AG09319 (cell line): ENCODE measurements at places on chromosomes 13 and 19.

DNA sequence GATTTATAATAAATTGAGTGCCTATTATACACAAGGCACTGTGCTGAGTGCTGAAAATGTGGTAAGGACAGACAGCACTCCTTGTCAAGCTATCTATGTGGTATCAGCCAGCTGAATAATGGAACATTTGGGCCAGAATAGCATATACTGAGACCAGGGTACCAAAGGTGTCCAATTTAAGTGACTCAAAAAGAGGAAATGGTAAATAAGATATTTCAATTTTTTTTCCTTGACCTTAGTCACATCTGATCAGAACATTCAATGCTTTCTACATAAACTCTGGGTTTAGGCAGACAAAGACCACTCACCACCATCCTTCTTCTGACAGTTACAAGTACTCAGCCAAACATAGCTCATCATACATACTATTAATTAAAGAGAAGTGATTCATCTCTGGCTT, 43.2 kb downstream of the RCBTB2 start:
- no peak for DNase-seq

DNA sequence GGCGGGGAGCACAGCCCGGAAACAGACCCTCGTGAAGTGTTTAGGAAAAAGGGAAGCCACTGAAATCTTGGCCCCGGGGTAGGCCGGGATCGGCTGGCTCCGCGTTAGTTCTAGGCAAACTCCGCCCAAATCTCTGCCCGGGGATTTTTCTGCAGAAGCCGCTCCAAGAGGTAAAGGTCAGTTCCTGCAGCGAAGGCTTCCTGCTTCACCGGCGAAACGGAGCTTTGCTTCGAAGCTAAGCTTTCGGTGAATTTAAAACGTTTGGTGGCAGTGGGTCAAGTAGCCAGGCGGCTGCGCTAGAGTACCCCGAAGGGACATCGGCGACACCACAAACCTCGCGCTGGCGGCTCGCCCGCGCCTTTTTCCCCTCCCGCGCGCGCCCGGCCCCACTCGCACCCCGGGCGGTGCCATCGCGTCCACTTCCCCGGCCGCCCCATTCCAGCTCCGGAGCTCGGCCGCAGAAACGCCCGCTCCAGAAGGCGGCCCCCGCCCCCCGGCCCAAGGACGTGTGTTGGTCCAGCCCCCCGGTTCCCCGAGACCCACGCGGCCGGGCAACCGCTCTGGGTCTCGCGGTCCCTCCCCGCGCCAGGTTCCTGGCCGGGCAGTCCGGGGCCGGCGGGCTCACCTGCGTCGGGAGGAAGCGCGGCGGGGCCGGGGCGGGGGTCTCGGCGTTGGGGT, 441 bp downstream of the GJB2 start:
- no peak for DNase-seq

- DNase-seq: no peak
Measured at GRCh38 chr13:98912846-98913245, 65.0 kb downstream of the DOCK9 start.

- peak; percentile 38 for DNase-seq
Measured at GRCh38 chr19:23116802-23117571, at the start of gene ZNF730. TSS of gene ZNF730 (plus strand) at chr19:23117025. CDS start at chr19:23117174, 149 bp downstream.

DNA sequence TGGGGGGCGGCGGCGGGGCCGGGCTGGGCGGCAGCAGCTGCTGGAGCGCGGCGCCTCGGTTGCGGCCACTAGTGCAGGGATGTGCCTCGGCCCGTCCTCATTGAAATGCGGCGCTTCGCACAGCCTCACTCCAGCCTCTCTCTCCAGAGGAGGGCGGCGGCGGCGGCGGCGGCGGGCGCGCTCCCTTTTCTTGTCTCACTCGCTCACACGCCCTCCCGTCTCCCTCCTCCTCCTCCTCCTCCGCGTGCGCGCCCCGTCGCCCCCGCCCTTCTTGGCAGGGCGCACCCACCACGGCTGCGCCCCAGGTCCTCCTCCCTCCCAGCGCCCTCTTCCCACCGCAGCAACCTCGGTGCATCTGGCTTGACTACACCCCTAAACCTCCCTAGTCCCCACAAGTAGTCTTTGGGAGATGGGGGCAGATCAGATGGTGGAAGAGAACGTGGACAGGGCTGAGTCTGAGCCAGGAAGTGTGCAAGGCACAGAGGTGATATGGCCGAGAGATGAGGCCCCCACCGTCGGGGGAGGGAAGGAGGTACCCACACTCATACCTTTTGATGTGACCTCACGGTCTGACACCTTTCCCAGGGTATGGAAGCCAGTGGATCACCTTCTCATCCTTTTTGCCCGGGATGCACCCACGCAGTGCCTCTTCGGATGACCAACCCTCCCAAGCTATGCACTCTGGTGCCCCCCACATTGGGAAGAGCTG, at the start of gene DCLK1:
Gene DCLK1 (minus strand): TSS at position 161 of the 709 bp plus-strand sequence.
- peak; percentile 10 for DNase-seq

DNA sequence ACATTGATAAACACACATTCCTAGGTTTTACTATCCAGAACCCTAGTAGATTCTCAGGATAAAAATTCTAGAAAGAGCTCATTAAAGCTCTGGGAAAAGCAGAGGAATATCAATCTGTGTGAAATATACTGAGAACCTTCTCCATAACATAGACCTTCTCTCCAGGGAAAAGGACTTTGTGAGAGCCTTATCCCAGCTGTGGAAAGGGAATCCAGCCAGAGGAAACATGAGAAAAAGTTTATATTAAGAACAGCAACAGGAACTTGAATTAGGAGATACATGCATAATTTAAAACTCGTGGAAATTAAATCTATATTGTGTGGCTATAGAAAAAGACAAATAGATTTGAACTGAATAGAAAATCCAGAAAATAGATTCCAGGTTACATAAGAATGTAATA, 1639.9 kb downstream of the EFNB2 start:
- DNase-seq: no peak

- no peak for DNase-seq
Measured at GRCh38 chr19:33493401-33494275, 28.0 kb downstream of the PEPD start.

DNA sequence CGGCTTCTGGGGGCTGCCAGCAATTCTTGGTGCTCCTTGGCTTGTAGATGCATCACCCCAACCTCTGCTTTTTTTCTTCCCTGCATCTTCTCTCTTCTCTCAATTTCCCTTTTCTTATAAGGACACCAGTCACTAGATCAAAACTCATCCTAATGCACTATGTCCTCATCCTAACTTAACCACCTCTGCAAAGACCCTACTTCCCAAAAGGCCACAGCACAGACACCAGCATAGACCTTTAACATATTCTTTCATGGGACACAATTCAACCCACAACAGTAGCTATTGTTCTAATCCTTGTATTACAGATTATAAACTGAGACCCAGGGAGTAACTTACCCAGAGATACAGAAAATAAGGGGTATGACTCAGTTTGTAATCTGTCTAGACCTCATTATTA, 47.0 kb downstream of the RUBCNL start:
- no peak for DNase-seq

DNA sequence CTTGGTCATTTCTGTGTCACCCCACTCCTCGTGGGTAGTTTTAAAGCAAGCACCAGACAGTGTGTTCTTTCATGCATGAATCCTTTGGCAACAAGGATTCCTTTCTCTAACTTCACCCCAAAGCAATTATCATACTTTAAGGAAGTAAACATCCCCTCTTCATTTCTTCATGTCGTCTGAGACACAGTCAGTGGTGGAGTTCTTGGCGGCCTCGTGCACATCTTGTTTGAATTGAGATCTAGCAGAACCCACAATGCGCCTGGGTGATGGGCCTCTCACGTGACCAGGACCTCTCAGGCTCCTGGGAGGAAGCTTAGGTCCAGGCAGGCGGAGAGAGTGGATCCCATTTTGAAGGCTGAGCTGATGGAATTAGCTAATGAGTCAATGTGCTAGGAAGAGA, 2.6 kb downstream of the ACSBG2 start:
- peak; percentile 50 for DNase-seq
